Panc1 (cell line): ENCODE measurements at places on chromosomes 12 and 14.

DNA sequence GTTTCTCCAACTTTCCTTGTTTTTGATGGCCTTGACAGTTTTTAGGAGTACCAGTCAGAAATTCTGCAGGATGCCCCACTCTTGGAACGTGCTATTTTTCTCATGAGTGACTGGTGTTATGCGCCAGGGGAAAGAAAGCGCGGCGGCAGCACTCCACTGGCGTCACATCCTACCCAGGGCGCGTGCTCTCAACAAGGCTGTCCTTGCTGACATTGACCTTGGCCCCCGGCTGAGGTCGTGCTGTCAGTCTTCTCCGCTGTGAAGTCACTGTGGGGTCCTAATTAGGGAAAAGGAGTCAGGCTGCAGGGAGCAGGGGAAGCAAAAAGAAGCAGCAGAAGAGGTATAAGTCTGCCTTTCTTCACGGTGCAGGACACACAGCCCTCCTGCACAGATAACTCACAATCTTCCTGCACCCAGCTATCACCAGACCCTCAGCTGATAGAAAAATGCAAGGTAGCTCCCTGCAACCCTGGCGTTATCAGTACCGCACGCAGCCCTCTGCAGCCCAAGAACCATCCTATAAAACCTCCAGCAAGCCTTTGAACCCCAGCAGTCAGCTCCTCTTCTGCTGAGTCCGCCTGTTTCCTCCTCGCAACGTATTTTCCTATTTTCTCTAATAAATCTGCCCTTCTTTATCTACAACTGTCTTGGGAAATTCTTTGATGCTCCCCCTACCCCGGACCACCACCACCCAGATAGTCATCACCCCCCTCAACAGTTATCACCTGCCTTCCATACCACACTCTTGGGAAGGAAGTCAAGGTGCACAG is 48.0 kb upstream of the C14orf180 start:
- DNase-seq, result no peak

GRCh38 chr14:38828183-38828827 is 274.7 kb downstream of the SEC23A start:
- DNase-seq, result no peak

DNA sequence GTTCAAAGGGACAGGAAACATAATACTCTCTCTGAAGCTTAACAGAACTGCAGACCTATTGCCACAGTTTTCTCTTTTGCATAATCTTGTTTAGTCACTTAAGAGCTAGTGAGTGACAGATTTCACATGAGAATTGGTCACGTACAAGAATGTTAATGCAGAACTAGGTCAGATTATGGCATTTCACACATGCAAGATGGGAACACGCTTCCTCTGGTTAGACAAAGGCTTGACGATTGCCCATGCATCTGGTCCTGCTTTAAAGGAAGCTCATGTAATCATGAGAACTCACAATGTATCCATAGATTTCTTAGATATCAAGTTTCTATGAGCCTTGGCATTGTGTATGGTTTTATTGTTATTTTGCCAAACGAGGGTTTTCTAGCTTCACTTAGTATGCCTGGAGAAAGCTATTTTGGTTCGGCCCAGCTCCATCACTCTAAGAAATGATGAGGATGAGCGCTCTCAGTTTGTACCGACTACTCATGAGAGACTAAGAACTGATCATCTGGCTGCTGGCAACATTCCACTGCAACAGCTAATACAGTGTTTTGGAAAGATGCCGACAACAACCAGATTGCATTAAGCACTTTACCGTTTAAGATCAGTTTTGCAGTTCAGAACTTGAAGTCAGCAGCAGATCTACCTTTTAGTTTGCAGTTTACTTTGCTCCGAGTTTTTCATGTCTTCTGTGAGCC is 380.0 kb downstream of the DIO2 start:
- no peak for DNase-seq

- DNase-seq, result no peak
Measured at GRCh38 chr14:51680031-51680430, 28.3 kb downstream of the FRMD6 start.

DNA sequence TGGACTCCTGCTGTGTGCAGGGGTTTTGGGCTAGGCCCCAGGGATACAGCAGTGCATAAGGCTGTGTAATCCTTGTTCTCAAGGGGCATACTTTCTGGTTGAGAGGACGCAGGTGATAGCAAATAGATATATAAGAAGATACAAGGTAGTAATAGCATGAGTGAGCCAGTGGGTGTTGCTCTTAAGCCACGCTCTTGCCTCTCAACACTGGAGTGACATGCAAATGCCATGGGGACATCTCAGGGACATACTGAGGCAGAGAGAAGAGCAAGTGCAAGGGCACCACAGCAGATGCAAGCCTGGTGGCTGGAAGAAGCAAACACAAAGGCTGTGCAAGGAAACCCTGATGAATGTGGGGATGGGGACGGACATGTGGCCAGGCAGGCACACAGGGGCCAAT is 223.3 kb downstream of the CHST11 start:
- DNase-seq, result no peak

DNA sequence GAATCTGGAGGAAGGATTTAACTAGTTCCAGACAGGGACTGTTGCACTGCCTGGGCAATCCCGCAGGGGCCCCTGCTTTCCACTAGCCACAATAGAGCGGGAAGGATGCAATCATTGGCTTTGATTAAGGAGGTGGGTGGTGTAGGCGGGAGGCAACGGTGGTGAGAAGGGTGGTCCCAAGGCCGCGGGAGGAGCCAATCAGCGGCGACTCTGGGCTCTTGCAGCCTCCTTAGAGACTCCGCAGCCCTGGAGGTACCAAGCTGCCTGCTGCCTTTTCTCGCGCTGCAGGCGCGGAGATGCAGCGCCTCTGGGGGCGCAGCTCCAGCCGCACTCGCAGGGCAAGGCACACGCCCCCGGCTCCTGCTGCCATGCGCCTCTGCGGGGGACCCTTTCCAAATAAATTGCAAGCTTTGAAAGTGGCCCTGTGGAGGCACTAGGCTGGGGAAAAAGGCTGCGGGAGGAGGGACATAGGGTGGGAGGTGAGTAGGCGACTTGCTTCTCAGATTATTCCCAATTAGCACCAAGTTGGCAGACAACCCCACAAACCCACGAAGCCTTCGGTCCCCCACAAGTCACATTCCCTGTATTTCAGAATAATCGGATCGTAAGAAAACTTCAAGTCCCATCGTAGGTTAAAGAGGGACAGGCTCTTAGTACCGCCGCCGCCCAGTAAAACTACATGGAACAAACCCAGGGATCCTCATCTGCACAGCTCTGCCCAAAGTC is 858 bp upstream of the KCNA1 start:
- no peak for DNase-seq

DNA sequence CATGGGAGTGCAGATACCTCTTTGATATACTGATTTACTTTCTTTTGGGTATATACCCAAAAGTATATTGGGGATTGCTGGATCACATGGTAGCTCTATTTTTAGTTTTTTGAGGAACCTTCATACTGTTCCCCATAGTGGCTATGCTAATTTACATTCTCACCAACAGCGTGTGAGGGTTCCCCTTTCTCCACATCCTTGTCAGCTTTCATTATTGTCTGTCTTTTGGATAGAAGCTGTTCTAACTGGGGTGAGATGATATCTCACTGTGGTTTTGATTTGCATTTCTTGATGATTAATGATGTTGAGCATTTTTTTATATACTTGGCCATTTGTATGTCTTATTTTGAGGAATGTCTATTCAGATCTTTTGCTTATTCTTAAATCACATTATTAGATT is 44.1 kb upstream of the JDP2 start:
- DNase-seq, result no peak

- no peak for DNase-seq
Measured at GRCh38 chr12:12600659-12601058, 11.0 kb upstream of the CREBL2 start.

DNA sequence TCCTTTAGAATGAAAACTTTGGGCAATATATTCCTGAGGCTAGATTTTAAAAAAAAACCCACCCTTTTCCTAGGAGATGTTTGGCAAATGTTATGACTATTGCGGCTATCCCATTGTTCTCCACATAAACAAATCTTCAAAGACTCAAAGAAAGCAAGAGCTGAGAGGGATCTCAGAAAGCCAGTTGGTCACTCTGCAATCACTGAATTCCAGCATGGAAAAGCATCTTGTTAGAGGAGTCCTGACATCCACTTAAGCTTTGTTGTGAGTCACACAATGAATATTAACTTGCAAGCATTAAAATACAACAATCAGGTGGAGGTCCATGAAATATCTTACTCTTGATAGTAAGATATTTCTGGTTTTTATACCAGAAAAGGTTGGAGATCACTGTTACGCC is 11.0 kb upstream of the PTPRB start:
- DNase-seq, result no peak

- DNase-seq, result no peak
Measured at GRCh38 chr14:105209091-105209490, 28.0 kb upstream of the NUDT14 start.

DNA sequence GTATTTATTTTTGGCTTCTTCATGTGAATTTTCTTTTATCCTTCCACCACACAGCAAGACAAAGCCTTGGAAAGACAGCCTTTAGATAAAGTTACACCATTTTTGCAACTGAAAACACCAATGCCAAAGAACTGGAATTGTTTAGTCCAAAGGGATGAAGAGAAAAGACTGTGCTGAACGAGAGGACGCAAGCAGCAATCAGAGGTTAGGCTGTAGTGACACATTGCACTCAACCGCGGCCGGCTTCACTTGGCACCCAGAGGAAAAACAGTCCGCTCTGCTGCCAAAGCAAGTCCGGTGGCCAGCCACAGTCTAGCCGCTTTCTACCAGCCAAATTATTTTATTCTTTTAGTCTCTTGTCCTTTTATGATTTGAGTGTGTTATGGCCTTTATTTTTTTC is 49.1 kb upstream of the KCNJ8 start:
- DNase-seq, result no peak

DNA sequence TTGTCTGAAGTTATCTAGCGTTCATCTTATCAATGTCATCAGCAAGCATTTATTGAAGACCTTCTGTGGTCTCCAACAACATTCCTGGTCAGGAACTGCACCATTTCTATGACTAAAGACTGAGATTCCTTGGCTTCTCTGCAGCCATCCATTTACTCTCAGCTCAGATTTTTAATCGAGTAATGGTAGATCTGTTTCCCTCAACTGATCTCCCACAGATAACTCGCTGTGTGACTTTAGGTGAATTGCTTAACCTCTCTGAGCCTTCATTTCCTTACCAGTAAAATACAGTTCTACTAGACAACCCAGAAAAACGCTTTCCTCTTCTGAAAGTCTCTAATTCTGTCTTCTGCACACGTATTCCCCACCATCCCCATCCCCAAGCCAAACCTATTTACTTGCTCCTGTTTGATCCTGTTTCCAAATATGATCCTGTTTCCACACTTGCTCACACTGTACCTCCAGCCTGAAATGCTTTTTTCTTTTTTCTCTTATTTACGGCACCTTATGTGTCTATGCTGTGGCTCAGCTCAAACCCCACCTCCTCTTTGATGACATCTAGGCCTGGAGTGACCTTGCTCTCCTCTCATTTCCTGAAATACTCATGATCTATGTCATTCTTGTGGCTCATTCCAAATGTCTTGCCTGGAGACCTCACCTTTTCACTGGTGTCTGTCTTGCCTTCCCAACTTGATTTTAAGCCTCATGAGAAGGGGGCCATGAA is 21.8 kb downstream of the PLXNC1 start:
- no peak for DNase-seq

DNA sequence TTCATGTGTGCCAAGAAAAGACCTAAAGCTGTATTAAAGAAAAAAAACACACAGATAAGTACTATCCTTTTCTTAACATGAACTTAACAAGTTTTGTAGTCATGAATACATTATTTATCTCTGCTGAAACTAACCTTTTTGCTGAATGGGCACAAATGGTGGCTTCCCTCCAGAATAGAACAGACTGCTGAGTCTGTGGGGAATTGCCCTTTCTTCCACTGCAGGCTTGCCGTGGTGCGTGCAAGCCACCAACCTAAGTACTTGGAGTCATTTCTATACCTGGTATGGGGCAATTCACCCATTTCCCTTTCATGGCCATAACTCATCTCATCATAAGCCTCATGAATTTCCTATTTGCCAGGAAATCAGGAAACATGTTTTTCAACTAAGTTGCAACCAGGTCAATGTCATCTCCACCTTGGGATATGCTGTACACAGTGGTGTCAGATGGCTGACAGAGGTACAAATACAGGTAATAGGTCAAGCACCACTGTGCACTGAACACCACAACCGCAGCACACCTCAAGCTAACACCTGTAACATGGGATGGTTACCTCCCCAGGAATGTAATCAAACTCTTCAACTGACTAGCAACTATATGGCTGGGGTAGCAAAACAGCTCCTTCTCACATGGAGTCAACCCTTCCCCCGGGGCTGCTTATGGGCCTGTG is 49.9 kb downstream of the CATSPERB start:
- DNase-seq, result no peak

- no peak for DNase-seq
Measured at GRCh38 chr12:2980630-2981029, 21.4 kb downstream of the TEAD4 start.

GRCh38 chr14:102605029-102605428 is 12.6 kb downstream of the RCOR1 start:
- no peak for DNase-seq

GRCh38 chr14:37985826-37986470 is 221.8 kb upstream of the SSTR1 start:
- DNase-seq, result no peak

GRCh38 chr12:132523576-132524331 is 33.8 kb downstream of the FBRSL1 start:
- DNase-seq, result peak; percentile 17

DNA sequence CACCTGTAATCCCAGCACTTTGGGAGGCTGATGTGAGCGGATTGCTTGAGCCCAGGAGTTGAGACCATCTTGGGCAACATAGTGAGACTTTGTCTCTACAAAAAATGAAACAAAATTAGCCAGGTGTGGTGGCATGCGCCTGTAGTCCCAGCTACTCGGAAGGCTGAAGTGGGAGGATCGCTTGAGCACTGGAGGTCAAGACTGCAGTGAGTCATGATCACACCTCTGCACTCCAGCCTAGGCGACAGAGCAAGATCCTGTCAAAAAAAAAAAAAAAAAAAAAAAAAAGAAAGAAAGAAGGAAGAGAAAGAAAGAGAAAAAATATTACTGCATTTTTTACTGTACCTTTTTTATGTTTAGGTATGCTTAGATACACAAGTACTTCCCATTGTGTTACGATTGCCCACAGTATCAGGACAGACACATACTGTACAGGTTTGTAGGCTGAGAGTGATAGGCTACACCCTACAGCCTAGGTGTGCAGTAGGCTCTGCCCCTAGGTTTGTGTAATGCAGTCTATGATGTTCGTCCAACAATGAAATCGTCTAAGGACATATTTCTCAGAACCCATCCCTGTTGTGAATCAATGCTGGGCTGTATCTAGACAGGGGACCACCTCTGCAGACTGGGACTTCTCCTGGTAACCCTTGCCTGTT is 160.4 kb upstream of the PWP1 start:
- no peak for DNase-seq

GRCh38 chr12:110922652-110923051 is 2.3 kb upstream of the MYL2 start:
- no peak for DNase-seq

GRCh38 chr14:72675126-72675525 is 218.8 kb downstream of the DPF3 start:
- no peak for DNase-seq

DNA sequence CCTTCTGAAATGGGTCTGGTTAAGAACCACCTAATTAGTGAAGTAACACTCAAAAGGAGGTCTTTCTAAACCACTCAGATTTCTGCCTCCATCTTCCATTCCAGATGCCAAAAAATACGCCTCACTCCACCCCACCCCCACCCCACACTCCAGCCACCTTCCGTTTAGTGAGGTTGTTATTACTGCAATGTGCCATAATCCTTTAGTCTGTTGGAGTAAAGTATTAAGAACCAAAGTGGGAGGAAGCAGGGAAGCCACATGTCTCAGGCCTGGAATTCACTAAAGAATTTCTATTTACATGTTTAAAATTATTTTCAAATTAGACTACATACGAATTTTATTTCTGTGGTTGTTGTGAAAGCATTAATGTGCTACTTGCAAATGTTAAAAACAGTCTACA is 7.4 kb downstream of the KIF21A start:
- no peak for DNase-seq
